NCI-H1092 (cell line): ENCODE measurements at places on chromosomes 2 and 18.

DNA sequence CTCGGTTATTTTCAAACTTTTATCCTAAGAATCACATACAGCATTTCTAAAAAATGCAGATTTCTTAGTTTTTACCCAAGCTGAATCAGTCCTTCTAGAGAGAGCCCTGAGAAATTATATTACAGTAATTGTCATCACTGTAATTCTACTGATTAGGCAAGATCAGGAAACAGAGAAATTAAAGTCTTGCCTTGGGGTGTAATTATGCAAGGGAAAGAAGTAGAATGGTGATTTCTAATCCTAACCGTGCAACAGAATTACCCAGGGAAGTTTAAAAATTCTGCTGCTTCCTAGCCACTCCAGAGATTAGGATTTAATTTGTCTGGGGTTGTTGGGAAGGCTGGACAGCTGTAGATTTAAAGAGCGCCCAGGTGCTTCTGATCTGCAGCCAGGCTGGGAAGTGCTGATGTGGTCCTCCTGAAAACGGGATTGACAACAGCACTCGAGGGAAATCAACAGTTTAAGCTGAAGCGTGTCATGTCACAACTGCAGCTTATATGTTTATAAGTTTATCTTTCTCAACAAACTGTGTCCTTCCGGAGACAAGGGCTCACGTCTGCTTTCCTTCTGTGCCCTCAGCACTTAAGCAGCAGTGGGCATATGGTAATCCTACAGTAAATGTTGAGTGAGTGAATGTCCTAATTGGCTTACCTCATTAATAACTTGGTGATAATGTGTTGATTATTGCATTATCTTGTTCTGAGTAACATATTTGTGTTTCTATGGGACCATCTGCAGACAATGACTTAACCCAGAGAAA, 671.9 kb upstream of the SOX11 start:
- DNase-seq: no peak

- no peak for DNase-seq
These were observed 50.5 kb downstream of the KLHL29 start for GRCh38 chr2:23435250-23436035.

GRCh38 chr2:57859755-57860154, 186.9 kb upstream of the VRK2 start:
- DNase-seq: no peak

GRCh38 chr2:58796239-58796910, 555.2 kb upstream of the FANCL start:
- DNase-seq: no peak

GRCh38 chr2:29196792-29197788, 81.9 kb downstream of the CLIP4 start:
- peak; percentile 26 for DNase-seq

DNA sequence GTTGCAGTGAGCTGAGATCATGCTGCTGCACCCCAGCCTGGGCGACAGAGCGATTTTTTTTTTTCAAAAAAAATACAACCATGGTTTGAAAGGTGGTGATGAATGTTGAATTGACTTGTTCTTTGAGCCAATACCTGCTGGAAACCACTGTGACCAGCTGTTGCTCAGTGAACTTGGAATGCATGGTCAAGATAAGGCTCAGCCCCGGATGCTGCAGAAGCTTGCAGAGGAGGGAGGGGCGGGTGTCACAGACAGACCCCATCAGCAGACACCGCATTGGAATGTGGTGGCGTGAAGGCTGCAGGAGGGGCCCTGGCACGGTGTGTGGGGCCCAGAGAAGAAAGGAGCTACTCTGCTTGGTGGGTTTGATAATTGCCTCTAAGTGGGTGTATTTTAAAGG, 91.6 kb downstream of the ITGB1BP1 start:
- no peak for DNase-seq

GRCh38 chr18:23939366-23939765, 75.2 kb upstream of the TTC39C start:
- no peak for DNase-seq

- no peak for DNase-seq
These were observed 414.7 kb downstream of the LPIN1 start for GRCh38 chr2:12161085-12161484.

GRCh38 chr2:23433282-23433681, 48.3 kb downstream of the KLHL29 start:
- DNase-seq: no peak

- peak; percentile 31 for DNase-seq
These were observed 71.4 kb downstream of the GALR1 start for GRCh38 chr18:77320971-77321559.

- no peak for DNase-seq
These were observed 68.2 kb downstream of the ZNF516 start for GRCh38 chr18:76426737-76427305.

GRCh38 chr2:190603374-190603773, 45.5 kb upstream of the NAB1 start:
- DNase-seq: no peak

- no peak for DNase-seq
These were observed 40.4 kb downstream of the PSD4 start for GRCh38 chr2:113214141-113214540.

DNA sequence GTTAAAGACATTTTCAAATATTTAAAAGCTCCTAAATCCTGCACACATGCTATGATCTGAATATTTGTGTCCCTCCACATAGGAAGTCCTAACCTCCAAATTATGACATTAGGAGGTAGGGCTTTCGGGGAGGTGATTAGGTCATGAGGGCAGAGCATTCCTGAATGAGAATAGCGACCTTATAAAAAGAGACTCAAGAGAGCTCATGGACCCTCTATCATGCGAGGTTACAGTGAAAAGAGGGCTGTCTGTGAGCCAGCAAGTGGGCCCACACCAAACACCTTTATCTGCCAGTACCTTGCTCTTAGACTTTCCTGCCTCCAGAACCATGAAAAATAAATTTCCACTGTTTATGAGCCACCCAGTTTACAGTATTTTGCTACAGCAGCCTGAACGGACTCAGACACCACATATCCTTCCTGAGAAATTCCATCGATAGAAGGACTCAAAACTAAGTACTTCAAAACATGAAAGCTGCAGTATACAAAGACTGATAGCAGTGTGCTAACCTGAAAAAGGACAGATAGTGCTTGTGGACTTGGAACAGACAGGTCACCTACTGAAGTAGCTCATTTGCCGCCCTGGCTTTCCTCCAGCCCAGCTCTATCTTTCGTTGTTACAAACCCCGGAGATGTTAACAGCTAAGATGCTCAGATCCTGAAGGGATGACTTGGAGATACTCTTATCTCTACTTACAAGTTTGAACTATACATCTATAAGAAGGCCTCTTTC, 13.8 kb downstream of the FAM210A start:
- DNase-seq: no peak

- DNase-seq: no peak
These were observed 240.9 kb upstream of the APCDD1 start for GRCh38 chr18:10213526-10213925.

- DNase-seq: no peak
These were observed 2.6 kb upstream of the NEUROD1 start for GRCh38 chr2:181682795-181683517.

GRCh38 chr2:120447127-120447785, 101.3 kb downstream of the INHBB start:
- no peak for DNase-seq

DNA sequence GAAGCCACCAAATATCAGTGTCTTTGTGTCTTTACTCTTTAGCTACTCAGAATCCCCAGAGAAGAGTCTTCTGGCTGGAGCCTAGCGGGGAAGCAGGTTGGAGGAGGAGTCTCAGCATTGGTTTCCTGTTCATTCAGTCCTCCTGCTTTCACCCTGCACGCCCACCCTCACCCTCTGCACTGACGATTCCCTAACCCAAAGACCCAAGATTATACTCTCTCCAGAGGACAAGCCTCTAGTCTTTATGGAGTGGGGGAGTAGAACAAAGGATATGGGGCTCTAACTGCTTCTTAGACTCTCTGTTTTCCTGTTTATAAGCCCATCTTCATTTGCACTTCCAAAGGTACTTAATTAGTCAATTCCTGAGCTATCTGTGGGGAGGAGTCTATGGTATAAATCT, 338.8 kb downstream of the AGPS start:
- DNase-seq: no peak

DNA sequence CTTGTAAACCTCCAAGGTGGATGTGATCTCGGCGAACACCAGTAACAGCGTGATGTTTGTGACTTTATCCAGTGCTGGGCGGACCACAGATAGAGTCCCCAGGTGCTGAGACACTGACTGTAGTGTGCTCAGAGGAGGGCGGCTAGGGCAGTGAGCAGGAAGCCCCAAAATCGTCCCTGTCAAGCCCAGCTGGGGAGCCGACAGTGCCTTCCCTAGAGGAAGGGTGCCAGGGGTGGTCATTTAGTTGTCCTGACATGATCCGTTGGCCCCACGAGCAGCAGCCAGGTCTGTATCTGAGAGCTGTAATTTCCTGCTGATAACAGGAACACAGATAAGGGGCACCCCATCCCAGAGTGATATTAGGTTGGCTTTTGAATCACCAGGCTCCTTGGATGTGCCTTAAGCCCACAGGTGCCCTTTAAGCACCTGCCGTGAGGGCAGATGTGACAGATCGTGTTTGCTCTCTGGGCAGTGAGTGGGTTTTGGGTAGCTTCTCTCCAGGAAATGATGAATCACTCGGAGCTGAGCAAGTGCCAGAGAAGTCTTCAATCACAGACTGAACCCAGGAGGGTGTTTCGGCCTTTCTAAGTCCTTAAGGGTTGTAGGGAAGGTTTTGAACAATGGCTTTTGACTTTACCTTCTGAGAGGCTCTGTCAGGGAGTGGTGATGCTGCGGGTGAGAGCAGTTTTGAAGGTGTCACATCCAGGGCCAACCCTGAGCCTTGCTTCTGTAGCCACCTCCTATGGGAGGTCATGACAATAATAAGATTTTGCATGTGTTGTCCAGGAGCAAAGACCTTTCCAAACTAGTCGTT, 7.7 kb downstream of the LPIN1 start:
- DNase-seq: no peak

- DNase-seq: no peak
These were observed 31.9 kb downstream of the APOB start for GRCh38 chr2:21011876-21012556.

DNA sequence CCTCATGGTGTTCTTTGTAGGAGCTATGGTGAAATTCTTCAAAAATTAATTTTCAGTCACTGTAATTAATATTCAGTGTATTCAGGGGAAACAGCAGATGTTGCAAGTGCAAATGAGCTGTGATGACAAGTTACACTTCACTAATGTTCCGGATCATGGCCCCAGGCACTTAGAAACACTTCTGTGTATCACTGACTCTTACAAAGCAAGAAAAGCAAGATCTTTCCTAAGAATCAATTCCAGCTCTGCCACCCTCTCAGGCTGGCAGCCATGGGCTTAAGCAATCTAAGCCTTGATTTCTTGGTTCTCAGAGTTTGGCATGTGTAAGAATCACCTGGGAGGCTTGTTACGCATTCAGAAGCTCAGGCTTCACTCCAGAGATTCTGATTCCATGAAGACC, 78.0 kb downstream of the MARCHF4 start:
- DNase-seq: no peak

- DNase-seq: no peak
These were observed 24.6 kb downstream of the ARL6IP6 start for GRCh38 chr2:152743002-152743401.

GRCh38 chr2:48715042-48715899, 40.3 kb downstream of the LHCGR start:
- DNase-seq: no peak

GRCh38 chr2:11159574-11160170, 4.4 kb downstream of the SLC66A3 start:
- DNase-seq: no peak

GRCh38 chr2:60413069-60413813, 140.2 kb downstream of the BCL11A start:
- no peak for DNase-seq

DNA sequence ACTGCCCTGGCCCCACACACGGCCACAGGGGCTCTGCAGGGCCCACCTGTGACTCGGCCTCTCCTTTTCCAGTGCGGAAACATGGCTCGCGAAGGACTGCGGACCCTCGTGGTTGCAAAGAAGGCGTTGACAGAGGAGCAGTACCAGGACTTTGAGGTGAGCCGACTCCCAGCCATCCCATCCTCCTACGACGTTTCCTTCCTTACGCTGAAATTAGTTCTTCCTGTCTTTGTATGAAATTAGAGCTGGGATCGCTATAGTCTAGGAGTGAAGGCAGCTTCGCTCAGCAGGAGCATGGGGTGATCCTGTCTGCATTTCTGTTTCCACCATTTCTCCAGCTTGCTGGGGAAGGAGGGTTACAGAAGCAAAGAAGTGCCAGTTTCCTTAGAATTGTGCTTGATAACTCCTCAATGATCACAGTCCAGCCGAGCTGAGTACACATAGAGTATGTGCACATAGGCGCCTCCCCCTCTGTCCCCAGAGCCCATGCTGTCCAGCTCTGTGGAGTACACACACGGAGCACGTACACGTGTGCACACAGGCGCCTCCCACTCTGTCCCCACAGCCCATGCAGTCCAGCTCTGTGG, 59.1 kb upstream of the NFATC1 start:
- no peak for DNase-seq

- no peak for DNase-seq
These were observed 73.6 kb downstream of the CCDC141 start for GRCh38 chr2:178976351-178976750.

DNA sequence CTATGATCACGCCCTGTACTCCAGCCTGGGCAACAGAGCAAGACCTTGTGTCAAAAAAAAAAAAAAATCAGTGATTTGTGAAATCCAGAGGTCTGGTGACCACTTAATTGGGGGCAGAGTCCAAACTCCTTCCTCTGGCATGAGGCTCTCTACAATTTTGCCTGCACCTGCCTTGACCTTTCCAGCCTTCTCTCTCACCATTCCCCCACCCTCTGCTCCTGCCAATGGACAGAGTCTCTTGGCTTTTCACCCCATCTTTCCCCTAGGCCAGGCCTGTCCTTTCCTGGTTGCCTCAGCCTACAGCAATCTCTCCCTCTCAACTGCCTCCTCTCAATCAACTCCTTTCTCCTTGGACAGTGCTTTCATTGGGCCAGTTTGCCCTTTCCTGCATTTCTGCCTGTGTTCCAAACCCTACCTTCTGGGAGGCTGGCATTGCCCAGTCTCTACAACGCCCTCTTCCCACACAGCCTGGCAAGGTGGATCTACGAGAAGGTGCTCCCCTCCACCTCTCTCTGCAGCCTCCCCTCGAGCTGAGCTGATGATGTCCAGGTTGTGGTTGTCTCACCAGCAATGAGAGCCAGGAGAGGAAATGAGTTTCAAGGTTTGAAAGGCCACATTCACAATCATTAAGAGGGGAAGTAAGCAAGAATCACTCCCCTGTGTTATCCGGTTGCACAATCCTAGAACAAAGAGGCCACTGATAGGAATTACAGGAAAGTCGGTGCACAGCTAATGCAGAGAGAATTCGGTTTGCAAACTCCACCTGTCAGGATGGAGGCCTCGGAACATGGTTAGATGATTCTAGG, 39.5 kb upstream of the NPAS2 start:
- DNase-seq: no peak

GRCh38 chr2:199581408-199581807, 123.7 kb upstream of the SATB2 start:
- DNase-seq: no peak
